ENCODE measurements at places on chromosomes 12 and 14.

DNA sequence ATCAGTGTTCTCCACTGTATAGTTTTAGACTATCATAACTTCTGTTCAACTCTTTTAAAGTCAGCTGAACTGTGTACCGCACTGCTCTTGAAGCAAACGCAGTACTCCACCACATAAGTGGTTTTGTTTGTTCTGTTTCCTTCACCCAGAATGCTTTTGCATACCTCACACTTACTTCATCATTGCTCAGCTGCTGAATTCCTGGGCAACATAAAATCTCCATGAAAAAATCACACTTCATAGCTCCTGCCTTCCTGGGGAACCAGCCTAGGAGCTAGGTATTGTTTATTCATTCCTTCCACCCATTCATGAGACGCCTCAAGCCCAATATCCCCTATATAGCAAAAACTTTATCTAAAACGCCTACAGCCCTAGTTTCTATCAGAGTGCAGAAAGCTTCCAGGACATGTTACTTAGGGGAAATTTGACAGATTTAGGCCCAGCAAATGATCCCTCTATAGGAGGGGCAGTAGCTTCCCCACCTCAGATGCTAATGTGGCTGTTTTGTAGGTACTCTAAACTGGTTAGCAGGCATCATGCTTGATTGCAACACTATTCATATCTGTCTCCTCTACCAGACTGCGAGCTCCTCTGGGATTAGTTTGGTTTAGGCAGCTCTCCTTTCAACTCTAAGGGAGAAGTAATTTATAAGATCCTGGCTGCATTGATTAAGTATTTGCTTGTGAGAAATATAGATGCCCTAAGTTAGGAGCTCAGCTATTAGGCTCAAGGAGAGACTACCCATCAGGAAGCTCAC lies 44.5 kb downstream of the LRRC9 start:
- DNase-seq = no peak

DNA sequence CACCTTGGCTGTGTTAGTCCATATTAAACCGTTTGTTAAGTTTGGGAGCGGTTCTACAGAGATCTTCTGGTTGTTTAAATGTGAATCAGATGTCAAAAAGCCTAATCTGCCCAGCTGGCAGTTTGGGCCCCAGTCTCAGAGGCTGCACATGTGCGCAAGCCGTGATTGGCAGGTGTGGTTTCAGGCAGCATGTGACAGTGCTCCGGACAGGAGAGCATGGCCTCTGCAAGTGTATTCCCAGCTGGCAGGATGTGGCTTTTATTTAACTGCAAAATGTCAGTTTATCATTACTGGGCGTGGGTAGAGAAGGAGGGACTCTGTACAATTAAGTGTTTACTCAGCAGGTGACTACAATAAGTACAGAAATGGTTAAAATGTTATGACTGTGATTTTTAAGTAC lies 77.5 kb downstream of the PELI2 start:
- no peak for DNase-seq

DNA sequence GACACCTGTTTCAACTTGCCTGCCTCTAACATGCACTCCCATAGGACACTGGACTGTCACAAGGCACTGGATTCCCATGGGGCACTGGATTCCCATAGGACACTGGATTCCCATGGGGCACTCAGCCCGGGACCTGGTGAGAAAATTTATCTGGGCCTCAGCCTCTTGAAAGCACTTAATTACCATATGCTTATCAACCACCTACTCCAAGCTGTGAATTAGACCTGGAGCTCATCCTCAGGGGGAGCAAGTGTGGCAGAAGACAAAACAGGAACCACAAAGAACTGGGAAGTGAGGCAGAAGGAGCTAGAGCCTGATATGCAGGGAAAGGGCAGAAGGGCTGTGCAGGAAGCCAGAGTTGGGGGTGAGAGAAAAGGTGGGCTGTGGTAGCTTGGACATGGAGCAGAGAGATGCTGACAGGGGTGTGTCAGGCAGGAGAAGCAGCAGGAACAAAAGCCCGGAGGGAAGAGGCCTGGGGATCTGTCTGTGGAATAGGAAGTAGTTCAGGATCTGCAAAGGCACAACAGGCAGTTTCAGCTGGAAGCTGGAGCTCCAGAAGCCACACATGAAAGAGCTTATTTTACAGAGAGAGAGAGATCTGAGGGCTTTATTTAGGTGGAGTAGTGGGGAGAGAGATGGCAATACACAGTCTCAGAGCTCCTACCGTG lies 3.1 kb downstream of the KRT82 start:
- no peak for DNase-seq

DNA sequence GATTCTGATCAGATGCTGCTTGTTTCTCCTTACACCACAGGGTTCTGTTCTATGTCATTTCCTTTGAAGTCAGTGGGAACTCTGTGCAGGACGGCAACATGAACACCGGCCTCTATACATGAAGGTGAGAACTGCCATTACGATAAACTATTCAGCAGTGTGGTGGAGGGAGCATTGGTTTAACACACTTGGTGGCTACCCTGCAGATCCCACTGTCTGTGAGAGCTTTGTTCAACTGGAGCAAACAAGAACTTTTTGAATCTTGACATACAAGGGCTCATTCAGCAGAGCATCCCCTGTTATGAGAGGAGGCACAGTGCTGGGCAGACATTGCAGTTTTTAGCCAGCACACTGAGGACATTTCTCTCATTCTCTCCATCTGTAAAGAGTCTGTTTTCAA lies 10.7 kb upstream of the FRS2 start:
- no peak for DNase-seq

GRCh38 chr14:30656190-30656632 lies 34.1 kb downstream of the SCFD1 start:
- DNase-seq = no peak

DNA sequence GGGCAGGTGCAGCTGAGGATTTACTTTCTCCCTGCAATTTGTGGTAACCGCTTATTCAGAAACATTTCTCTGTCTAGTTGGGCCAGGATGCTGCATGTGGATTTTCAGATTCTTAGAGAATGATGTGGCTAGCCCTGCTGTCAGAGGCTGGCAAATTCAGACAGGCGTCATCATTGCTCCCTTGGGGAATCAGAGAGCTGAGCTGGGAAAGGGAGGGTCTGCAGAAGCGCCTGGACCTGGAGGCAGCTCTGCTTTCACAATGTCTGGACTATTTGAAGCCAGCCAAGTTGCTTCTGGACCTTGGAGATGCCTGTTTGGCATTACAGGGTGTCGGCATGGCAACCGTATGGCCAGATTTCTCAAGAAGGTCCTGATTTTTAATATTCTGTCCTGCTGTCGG lies 3.4 kb downstream of the GALNT16 start:
- no peak for DNase-seq

DNA sequence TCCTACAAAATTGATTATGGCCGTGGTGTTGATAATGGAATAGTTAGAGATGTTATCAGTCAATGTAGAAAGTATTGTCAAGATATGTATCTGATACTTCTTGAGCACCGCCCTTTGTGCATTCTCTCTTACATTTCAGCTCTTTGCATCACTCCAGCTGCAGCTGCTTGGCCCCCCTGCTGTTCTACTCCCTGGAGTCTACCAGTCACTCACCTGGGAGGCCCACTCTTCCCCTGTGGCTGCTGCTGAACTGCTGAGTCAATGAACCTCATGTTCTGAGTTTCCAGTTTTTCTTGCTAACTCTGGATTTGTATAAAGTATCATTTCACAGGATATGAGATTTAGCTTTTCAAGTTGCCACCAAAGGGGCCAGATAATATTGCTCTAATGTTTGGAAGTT lies 312.8 kb upstream of the SLC16A7 start:
- no peak for DNase-seq
